Activated naive CD8-positive, alpha-beta T cell treated with anti-CD3 and anti-CD28 coated beads, Interleukin-2, amount 10 ng/mL, durations not matched to agents 7 days and 5 days (primary cell): ENCODE measurements at places on chromosomes 7 and 10. TPM values are rescaled to one million over a fixed set of nuclear protein-coding genes. Genes with fewer than 3 reads are reported as not detected.

The ZP3 gene
- total RNA-seq, result 1.3 TPM

The AQP1 gene
- not detected for total RNA-seq

The CHST12 gene
- total RNA-seq, result 49.5 TPM

GRCh38 chr10:123909866-123910265 lies 18.3 kb upstream of the CPXM2 start:
- DNase-seq, result no peak
- no peak overlapping the region for H3K4me3 ChIP-seq
- H3K4me1 ChIP-seq, result no peaks in the 10 kb centered on the region
- H3K27ac ChIP-seq, result no peak overlapping the region
- peaks cover 3% of the 10 kb centered on the region for H3K27me3 ChIP-seq

- peaks cover 3% of the 10 kb centered on the region for H3K27me3 ChIP-seq
- H3K4me1 ChIP-seq, result no peaks in the 10 kb centered on the region
- H3K36me3 ChIP-seq, result no peaks in the 10 kb centered on the region
- DNase-seq, result no peak
- no peak overlapping the region for H3K27ac ChIP-seq
These were observed 90.2 kb downstream of the PPP1R9A start for GRCh38 chr7:94997547-94997946.

DNA sequence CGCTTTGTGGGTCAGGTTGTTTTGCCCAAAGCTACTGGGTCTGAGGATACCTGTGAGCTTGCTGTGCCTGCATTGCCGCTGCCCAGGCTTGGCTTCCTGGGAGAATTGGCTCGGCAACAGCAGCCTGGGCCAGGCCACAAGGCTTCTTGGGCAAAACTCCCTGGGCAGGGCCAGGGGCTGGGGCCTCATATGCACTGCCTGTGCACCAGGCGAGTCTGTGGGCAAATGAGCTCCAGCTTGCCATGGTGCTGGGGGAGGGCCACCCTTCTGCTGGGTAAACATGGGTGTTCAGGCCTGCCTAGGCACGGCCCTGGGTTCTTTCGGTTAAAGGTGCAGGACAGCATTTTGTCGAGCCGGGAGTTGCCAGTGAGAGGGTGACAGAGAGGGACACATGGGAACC lies 19.4 kb downstream of the ZMIZ1 start:
- H3K4me1 ChIP-seq, result peaks cover 29% of the 10 kb centered on the region
- DNase-seq, result no peak
- no peak overlapping the region for H3K27ac ChIP-seq
- no peaks in the 10 kb centered on the region for H3K27me3 ChIP-seq
- H3K36me3 ChIP-seq, result peaks cover 2% of the 10 kb centered on the region

GRCh38 chr7:91653286-91653685 lies 227.2 kb downstream of the MTERF1 start:
- no peak for DNase-seq
- H3K4me3 ChIP-seq, result no peak overlapping the region
- H3K36me3 ChIP-seq, result no peaks in the 10 kb centered on the region
- H3K27ac ChIP-seq, result no peak overlapping the region

DNA sequence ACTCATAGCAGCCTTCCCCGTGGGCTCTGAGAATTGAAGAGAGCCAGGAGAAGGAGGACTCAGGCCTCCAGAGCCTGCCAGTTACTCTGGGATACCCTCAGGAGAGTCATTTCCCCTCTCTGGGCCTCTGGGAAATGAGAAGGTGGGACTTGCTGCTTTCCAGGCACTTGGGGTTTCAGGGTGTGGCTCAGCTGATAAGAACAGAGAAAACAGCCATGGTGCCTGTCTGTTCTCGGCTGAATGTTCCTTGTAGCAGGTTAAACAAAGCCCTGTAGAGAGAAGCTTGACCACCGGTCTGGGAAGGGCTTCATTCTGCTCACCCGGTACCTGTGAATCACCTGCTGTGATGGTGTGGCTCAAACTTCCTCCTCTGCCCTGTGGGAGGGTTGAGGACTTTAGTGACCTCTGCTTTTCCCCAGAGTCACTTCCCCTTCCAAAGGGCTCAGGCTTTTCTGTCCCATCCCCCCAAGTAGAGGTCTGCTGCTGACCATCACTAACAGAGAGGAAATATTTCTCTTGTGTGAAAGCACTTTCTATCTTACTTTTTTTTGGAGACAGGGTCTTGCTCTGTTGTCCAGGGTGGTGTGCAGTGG lies 212.4 kb upstream of the GALNT17 start:
- no peaks in the 10 kb centered on the region for H3K36me3 ChIP-seq
- no peaks in the 10 kb centered on the region for H3K27me3 ChIP-seq
- no peak overlapping the region for H3K4me3 ChIP-seq
- H3K4me1 ChIP-seq, result no peaks in the 10 kb centered on the region

DNA sequence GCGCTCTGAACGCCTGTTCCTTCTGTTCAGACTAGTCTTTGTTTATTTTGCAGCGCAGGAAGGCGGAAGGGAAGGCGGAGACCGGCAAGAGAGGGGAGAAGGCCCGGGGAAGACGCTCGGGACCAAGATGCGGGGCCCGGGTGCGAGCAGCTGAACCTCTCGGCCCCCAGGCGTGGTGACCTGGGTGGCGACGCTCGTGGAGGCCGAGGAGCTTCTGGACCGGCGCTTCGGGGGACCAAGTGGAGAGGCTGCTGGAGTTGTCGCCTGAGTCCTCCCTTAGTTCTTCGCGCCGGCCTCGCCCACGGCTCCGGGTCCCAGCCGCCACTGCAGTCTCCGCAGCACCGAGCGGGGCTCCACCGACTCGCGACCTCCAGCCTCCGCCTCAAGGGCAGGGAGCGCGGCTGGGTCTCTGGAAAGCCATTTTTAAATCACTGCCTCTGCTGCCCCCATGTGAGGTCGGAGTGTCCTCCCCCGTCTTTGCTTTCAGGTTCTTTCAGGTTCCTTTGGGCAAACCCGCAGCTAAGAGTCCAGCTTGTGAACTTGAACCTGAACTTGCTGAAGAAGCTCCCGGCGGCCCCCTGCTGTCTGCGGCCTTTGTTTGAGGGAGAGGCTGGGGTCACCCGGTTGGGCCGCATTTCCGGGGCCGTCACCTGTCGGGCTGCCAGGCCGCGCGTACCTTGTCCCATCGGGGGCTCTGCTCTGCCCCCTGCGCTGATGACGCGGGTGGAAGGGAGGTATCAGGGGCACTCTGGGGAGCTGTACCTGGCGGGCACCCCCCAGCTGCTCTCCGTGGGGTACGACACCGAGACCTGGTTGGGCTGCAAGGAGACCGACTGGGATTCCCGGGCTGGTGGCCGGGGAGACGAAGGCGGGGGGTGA lies 136.0 kb downstream of the KIF20B start:
- peak overlapping the region; percentile 85 for H3K27ac ChIP-seq
- H3K4me1 ChIP-seq, result peaks cover 7% of the 10 kb centered on the region
- DNase-seq, result peak; percentile 61
- peak overlapping the region; percentile 86 for H3K4me3 ChIP-seq
- no peaks in the 10 kb centered on the region for H3K36me3 ChIP-seq
- H3K27me3 ChIP-seq, result peaks cover 16% of the 10 kb centered on the region

DNA sequence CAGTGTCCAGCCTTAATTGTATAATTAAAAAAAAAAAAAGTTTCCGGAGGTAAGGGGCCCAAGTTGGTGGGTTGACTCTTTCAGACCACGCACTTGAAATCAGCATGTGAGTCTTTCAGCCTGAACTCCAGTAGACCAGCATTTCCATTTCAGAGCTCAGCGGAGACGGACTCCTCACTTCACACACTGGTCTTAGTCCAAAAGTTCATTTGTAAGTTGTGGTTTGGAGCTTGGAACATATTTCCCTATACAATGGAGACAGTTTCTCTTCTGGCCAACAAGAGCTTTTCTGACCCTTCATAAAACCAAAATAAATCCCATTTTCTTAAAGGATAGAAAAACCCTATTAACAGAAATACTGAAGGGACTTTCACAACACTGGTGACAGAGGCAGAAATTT lies 41.0 kb downstream of the ATXN7L1 start:
- DNase-seq, result no peak
- no peak overlapping the region for H3K4me3 ChIP-seq
- H3K36me3 ChIP-seq, result no peaks in the 10 kb centered on the region
- H3K27me3 ChIP-seq, result no peaks in the 10 kb centered on the region
- H3K4me1 ChIP-seq, result no peaks in the 10 kb centered on the region
- no peak overlapping the region for H3K27ac ChIP-seq

DNA sequence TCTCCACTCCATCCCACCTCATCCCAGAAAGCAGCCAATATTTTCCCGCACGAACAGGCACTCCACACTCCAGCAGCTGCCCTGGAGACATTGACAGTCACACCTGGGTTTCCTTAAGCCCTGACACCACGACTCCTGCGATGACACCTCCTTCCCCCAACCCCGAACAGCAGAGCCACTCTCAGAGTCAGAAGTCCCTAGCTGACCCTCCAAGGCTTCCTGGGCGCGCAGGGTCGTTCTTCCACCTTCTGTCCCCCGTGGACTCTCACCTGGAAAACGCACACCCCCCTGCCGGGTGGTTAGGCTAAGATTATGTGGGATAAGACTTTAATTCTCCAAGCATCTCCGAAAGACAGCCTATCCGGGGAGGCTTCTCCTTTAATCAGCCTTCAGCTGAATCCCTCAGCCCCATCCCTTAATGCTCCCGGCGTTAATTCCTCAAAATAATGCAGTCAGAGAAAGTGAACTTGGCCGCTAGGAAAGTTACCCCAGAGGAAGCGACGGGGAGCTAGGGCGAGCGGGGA lies 1.1 kb downstream of the DENND11 start:
- peaks cover 37% of the 10 kb centered on the region for H3K4me1 ChIP-seq
- peaks cover 21% of the 10 kb centered on the region for H3K27me3 ChIP-seq
- H3K27ac ChIP-seq, result peak overlapping the region; percentile 87
- DNase-seq, result peak; percentile 36
